NCI-H1694 treated with DMSO at 0.1 percent for 48 hours (cell line): ENCODE measurements at places on chromosomes 7 and 10.

DNA sequence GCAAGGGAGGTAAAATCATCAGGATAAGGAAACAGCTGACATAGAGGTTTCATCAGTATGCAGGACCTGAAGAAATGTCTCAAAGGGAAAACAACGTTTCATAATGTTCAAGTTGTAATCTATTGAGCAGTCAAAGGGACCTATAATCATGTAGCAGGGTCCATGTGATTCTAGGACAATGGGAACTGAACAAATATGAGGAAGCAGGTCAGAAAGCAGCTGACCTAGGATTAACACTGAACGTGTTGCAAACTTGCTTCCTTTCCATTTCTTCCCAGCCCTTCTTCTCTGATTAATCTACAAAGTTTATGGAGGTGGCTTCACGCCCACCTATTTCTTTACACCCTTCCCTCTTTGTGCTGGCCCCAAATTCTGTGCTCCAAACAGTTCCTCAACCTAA is 256.9 kb upstream of the AKR1E2 start:
- no peak for DNase-seq

- peak; percentile 15 for DNase-seq
These were observed 1046.2 kb downstream of the XPNPEP1 start for GRCh38 chr10:108877095-108877561.

DNA sequence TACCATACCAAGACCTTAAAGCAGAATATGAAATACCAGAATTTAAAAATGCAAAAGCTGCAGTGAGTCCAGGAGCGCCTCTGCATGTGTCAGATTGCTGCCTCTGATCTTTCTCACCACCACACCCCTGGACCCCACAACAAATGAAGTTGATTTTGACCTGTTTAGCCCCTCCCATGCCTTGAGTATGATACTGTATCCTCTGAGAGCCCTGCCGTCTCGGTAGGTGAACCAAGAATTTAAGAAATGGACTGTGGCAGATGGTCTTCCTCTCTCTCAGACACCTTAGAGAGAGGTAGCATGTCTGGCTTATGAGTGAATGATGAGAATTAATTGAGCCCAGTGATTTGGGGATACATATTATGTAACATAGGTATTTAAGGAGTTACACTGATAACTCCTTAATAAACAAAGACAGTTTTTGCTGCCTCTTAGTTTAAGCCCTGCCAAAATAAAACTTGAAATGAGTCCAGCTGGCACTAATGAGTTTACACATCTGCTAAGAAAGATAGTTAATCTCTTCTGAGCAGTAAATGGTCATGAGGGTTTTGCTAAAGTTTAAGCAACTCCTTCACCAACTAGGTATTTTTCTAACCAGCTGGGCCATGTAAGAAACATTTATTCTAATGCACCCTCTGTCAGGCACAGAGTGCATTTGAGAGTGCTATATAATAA is 4.5 kb upstream of the TFPI2 start:
- no peak for DNase-seq

DNA sequence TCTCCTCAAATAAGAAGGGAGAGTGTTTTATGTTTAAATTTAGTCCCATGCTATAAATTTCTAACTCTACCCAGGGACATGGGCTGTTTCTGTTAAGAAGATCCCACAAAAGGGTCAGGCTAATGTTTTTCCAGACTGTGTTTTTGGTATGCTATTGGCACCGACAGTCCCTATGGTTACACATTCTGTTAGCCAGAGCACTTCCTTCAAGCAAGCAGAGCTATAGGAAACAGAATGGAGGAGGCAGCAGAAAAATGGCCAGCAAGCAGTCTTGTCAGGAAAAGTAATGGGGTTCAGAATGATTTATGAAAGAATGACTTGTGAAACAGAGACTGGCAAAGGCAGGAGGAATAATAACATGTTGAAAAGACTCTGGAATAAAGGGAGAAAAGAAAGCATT is 44.8 kb upstream of the PHYHIPL start:
- DNase-seq, result no peak

DNA sequence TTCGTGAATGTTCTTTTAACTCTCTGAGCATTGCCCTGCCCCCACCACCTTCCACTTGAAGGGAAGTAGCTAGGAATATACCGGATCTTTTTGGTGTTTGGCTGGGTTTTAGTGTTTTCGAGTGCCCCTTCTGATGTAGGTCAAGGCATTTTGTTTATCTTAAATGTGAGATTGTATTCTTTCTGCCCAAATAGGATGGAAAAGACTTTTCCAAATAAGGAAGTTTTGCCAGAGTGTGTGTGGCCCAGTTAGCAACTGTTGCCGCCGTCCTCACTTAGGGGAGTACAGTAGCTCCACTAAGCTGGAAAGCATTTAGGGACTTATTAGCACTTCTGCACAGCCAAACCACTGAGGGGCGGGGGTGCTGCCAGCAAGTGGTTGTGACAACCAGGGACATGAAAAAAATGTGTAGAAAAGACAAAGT is 29.8 kb upstream of the VCL start:
- no peak for DNase-seq

DNA sequence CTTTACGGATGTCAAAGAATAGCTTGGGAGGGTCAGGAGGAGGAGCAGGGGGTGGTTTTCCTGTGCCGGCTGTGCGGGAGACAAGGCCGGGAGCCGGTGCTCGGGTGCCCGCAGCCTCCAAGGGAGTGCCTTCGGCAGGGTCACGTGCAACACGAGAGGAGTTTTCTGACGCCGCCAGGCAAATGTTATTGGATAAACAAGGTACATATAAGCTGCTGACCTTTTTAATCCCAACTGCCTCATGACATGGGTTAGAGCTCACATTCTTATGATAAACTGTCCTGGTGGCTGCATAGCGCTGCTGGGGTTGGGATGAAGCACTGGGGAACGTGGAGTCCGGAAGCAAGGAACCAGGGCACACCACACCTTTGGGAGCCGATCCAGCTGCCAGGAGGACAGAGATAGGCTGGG is 124.8 kb upstream of the PDLIM1 start:
- no peak for DNase-seq

GRCh38 chr7:116340201-116340847 is 130.0 kb downstream of the TES start:
- no peak for DNase-seq

DNA sequence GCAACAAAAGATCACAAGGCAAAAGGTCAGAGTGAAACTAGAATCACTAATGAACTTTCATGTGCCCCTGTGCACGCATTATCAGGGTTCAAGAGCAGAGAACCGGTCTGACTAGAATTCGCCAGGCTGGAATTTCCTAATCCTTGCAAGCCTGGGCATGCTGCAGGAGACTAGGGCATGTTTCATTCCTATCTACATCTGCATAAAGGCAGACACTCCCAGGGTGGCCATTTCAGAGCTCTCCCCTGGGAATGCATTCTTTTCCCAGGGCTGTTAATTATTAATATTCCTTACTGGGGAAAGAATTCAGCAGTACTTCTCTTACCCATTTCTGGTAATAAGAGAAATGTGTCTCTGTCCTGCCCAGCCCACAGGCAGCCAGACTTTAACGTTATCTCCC is 90.5 kb downstream of the CDC14C start:
- DNase-seq, result no peak

GRCh38 chr10:67257018-67257417 is 331.2 kb downstream of the LRRTM3 start:
- DNase-seq, result no peak

DNA sequence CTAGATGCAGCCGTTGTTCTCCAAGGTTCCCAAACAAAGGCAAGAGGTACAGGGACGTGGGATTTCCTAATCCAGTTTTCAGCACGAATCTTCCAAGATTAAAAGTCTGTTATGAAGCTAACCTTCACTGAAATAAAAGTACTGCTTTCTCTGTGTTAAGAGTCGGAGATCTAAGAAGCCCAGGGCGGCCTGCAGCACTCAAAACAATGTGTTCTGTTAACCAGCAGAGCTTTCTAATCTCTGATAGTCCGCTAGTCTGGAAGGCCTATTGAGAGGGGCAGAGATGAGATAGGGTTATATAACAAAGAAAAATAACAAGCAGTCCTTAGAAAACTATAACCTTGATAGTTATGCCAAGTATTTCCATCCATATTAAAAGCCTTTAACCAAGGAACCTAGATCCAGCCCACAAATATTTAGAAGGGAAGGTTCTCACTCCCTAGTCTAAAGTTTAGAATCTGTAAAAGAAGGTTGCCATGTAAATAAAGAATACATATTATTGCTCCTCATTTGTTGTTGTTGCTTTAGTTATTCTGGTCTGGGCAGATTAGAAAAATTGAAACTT is 106.3 kb upstream of the SVIL start:
- DNase-seq, result no peak

DNA sequence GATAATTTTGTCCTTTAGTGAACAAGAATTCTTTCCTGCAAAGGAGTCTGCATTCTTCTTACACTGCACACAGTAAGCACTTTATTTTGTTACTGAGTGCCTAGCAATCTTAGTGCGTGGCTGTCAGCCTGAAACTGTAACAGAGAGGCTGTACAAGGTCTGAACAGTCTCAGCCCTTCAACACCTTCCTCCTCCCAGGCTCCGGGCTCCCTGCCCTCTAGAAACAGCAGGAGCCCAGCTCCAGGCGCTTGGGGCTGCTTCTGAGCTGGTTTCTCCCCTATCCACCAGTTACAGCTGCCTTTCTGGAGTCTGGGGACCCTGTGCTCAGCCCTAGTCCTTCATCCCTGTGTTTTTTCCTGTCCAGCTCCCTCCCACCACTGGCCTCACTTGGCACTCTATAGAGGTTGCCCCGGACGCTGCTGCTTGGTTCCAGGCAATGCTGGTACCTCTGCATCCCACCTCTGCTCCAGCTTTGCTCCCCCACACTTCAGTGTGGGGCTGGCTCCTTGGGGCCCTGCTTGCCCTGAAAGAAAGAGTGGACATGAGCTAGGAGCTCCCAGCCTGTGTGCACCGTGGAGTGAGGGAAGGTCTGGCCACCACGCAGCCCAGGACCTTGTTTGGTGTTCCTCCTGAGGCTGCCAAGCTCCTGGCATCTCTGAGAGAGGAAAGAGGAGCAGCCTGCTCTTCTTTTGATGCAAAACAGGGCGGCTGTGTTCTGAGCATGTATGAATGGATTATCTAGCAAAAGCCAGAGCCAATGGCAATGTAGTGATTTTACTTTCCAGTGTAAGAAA is 251.2 kb upstream of the GRB10 start:
- DNase-seq, result no peak

DNA sequence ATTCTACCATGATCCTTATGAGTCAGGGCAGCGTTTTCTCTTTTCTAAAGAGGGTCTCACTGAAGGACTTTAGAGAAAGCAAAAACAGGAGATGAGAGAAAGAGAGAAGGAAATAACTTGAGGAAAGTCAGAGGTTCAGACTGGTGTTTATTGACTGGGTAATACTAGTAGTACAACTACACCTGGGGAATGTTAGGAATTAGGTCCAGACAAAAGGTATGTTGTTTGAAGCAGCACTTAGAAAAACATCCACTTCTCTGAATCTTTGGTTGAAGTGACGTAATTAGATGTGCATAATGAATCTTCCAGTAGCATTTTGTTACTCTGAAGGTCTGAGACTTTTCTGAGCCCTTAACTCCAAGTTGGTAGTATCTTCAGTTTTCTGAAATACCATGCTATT is 380.3 kb upstream of the LRGUK start:
- DNase-seq, result no peak

GRCh38 chr7:33379891-33380525 is 250.6 kb downstream of the BBS9 start:
- DNase-seq, result no peak

- no peak for DNase-seq
These were observed 140.3 kb upstream of the LAMB4 start for GRCh38 chr7:108270385-108271015.

DNA sequence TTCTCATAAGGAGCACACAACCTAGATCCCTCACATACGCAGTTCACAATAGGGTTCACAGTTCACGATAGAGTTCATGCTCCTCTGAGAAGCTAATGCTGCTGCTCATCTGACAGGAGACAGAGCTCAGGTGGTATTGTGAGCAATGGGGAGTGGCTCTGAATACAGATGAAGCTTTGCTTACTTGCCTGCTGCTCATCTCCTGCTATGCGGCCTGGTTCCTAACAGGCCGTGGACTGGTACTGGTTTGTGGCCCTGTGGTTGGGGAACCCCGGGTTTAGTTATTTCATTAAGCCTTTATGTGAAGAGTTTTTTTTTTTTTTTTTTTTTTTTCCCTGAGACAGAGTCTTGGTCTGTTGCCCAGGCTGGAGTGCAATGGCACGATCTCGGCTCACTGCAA is 19.4 kb downstream of the SLK start:
- no peak for DNase-seq

DNA sequence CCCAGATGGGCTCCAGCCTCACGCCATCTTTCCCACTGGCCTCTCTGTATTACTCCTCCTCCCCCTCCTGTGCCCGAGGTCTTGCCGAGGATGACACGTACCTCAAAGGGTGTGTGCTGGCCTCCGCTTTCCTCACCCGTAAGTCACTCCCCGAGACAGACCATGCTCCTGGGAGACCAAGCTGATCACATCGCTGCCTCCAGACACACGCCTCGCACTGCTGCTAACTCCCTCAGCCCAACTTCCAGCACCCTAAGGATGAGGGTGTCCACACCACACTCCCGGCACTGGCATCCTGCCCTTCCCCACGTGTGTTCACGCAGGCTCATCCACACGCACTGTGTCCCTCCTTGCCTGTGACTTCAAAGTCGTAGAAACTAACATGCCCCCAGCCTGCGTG is 24.0 kb downstream of the MAD1L1 start:
- DNase-seq, result no peak

- no peak for DNase-seq
These were observed 909.7 kb upstream of the AUTS2 start for GRCh38 chr7:68688416-68689086.

DNA sequence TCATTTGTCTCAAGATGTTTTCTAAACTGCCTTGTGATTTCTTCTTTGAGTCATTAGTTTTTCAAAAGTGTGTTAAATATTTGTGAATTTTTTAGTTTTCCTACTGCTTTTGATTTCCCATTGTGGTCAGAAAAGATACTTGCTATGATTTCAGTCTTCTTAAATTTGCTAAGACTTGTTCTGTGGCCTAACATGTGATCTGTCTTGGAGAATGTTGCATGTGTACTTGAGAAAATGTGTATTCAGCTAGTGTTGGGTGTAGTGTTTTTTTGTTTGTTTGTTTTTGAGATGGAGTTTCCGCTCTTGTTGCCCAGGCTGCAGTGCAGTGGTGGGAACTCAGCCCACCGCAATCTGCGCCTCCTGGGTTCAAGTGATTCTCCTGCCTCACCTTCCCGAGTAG is 28.6 kb downstream of the BMPR1A start:
- DNase-seq, result no peak

DNA sequence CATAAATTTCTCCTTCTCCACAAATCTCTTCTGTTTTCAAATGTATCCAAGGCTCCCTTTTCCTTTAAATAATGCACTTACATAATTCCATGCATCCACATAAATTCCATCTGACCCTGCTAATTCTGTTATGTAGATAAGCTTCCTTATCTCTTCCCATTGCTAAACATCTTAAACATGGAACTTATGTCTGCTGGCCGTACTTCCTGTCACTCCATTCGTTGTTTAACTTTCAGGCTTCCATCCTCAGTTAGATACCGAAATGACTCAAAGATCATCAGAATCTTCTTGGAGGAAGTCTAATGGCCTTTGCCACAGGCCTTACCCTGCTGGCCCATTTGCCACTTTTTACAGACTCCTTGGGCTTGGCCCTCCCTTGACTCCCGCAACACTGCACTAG is 330.9 kb downstream of the GFRA1 start:
- DNase-seq, result no peak

DNA sequence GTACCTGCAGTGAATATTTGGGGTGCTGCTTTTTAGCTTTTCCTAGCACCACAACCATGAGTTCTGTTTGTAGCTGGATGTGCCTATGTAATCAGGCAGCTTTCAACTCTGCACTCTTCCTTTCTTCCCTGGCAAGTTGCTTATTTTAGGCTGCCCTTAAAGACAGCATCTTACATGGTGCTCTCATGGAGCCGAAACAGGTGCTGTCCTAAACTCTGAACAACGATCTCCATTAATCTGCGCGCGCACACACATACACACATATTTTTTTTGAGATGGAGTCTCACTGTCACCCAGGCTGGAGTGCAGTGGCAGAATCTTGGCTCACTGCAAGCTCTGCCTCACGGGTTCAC is 9.1 kb downstream of the RPS24 start:
- DNase-seq, result no peak
